ENCODE measurements at places on chromosomes 5 and 9.

DNA sequence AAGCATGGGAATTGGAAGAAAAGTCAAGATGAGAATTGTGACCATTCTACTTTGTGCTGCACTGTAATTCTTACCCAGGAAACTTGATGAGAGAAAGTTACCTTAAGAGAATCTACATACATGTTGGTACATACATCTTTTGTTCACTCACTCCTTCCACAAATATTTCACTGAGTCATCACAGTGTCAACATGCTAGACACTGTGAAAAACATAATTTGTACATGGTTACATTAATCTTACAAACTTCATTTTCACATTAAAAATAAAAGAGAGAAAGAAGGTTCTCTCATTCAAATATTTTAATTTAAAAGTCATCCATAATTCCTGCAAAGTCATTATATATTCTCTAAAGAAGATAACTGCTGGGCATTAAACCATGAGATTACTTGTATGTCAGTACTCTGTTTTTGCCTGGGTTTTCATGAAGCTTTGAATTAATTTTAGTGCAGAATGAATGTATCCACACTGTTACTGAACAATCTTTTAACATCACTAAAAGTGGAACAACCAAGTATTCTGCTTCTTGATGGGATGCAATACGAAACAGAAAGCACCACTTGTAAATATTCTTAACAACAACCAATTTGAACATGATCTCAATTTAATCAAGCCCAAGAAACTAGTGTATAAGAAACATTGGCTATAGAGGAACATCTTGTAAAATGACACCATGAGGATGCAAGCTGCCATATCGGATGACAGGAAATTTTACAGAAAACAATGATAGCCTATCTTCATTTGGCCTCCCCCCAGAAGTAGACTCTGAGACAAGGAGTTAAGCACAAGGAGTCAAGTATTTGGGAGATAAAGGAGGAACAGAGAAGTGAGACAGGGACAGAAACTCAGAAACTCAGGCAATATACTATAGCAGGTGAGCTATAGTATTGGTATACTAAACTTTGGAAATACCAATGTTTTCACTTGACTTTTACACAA, 28.4 kb downstream of the ERP44 start:
- DNase-seq = no peak

- DNase-seq = peak; percentile 88
Measured at GRCh38 chr9:131658377-131659129, 81.3 kb downstream of the RAPGEF1 start.

DNA sequence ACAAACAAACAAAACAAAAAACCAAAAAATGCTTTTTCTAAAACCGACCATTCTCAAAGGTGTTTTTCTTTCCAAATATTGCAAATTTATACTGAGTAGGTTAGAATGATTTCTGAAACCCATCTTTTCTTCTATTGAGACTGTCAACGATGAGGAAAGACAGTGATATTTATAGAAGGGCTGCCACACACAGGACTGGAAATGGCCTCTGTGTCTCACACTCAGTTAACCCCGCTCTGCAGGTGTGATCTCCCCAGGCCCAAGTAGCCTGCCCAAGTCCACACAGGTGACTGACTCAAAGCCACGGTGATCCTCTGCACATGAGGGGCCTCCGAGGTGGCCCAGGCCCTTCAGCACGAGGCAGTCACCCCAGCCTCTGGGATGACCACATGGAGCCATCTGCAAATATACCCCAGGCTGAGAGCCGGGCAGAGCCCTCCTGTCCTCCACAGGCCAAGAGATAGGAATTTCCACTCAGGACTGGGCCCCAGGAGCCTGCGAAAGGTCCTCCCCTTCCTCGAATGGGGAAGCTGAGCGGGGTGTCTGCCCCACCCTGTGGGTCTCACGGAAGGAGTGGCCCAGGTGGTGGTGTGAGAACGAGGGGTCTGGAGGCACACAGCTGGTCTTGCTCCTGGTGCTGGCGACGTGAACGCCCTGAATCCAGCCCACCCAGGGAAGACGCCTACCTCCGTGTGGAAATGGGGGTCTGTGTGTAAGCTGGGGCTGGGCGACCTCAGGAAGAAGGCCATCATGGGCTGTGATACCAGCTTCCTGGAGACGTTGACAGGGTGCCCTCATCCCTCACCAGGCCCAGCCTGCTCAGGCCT, 53.0 kb upstream of the PHYKPL start:
- DNase-seq = no peak

GRCh38 chr5:142829801-142830220, 59.6 kb downstream of the ARHGAP26 start:
- peak; percentile 39 for DNase-seq

DNA sequence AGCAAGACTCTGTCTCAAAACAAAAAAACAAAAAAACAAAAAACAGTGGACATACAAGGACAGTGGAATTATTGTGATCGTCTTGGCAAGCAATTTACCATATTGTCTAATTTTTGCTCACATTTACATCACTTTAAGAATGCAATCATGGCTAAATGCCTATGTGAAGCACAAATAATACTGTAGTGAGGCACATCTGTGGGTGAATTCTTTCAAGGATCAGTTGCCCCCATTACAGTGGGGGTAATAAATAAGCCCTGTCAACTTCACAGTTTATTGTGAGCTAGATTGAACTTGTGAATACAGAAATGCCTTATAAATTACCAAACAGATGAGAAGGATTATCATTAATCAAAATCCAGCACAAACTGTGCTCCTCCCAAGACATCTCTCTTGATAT, 150.2 kb upstream of the PAPPA start:
- no peak for DNase-seq

DNA sequence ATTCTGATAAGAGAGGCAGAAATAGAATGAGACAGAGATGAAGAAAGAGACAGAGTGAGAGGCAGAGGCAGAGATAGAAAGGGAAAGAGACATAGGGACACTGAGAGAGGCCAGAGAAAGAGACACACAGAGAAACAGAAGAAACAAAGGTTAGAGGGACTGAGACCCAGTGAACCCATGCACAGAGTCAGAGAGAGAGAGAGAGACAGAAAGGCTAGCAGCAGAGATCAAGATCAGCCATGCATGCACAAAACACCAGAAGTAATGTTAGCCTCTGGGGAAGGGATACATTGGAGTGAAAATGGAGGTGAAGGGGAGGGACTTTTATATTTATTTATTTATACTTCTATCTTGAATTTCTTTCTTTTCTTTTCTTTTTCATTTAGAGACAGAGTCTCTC, 14.1 kb upstream of the SPARC start:
- DNase-seq = no peak

- no peak for DNase-seq
Measured at GRCh38 chr9:129748249-129748648, 4.6 kb downstream of the PTGES start.

DNA sequence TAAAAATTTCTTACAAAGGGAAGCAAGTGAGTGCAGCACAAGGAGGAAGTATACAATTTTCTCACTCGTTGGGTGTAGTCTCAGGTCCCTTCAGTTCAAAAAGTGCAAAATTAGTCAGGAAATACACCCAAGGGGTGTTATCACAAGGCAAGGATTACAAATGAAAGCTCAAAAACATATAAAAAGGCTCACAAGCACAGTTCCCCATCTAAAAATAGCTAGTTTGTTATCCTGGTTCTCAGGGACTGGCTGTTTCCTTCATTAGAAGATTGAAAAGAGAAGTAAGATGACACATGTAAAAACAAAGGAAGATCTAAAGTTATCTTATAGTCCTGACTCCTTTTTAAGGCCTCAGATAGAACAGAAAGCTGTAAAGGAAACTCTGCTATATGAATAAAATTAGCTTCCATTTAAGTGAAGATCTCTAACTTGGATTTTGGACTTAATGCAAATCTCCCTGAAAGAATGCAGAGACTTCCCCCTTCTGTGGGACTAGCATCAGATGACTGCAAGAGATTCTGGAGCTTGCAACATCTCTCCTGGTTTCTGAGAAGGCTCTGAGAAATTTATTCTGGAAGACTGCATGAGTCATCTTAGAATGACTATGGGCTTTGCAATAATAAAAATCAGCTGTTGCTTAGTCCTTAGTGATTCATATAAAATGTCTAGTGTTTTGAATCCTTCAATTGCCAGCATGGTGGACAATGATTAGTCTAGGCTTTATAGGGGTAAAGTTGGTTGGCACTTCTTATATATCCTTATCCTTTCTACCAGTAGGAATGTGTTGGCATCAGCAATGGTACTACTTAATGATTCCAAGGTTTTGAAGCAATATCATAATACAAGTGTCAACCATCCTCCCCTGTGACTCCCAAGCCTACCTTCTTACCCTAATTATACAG, 25.4 kb downstream of the DAB2 start:
- peak; percentile 99 for DNase-seq

DNA sequence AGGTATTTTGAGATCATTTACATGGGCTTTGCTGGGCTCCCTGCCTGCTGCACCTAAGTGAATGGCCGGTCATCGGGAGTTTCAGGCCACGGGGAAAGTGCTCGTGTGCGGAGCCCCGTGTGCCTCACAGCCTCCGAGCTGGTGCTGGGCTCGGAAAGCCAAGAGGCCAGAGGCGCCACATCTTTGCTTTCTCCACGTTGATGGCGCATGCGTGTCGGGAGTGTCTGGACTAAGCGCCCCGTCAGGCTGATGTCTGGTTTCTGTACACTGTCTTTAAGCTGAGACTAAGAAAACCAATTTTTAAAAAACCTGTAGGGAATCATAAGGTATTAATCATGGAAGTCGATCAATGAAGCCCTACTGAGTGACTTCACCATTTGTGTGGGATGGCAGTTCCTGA, 69.1 kb downstream of the OTULIN start:
- DNase-seq = no peak

GRCh38 chr5:34876275-34876674, 37.3 kb downstream of the TTC23L start:
- no peak for DNase-seq

- no peak for DNase-seq
Measured at GRCh38 chr5:102600964-102601363, 102.2 kb upstream of the SLCO6A1 start.

GRCh38 chr9:32992595-32993238, 8.7 kb downstream of the APTX start:
- peak; percentile 23 for DNase-seq

GRCh38 chr9:90942555-90942954, 140.9 kb downstream of the SYK start:
- DNase-seq = no peak

DNA sequence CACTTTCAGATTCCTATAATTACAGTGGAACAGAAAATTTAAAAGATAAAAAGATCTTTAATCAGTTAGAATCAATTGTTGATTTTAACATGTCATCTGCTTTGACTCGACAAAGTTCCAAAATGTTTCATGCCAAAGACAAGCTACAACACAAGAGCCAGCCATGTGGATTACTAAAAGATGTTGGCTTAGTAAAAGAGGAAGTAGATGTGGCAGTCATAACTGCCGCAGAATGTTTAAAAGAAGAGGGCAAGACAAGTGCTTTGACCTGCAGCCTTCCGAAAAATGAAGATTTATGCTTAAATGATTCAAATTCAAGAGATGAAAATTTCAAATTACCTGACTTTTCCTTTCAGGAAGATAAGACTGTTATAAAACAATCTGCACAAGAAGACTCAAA, 29.5 kb downstream of the ZFYVE16 start:
- DNase-seq = peak; percentile 27

GRCh38 chr9:115671236-115671962, 482.2 kb upstream of the PAPPA start:
- no peak for DNase-seq

GRCh38 chr5:168920019-168920810, 341.0 kb upstream of the PANK3 start:
- DNase-seq = peak; percentile 90

DNA sequence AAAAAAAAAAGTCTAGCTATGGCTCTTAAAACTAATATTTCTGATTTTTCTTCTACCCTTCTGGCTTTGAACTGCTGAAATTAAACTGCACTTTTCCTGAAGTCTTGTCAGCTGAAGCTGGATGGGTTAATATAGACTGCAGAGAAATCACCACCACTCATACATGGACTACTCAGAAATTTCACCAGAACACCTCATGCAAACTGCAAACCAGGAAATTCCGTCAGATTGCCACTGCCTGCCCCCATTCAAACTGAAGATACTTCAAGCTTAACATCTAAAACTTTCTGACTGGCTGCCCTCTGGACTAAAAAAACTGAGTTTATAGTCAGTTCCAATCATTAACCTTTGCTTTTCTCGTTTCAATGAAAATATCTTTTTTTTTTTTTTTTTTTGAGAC, 11.6 kb upstream of the ANXA2R start:
- DNase-seq = no peak

DNA sequence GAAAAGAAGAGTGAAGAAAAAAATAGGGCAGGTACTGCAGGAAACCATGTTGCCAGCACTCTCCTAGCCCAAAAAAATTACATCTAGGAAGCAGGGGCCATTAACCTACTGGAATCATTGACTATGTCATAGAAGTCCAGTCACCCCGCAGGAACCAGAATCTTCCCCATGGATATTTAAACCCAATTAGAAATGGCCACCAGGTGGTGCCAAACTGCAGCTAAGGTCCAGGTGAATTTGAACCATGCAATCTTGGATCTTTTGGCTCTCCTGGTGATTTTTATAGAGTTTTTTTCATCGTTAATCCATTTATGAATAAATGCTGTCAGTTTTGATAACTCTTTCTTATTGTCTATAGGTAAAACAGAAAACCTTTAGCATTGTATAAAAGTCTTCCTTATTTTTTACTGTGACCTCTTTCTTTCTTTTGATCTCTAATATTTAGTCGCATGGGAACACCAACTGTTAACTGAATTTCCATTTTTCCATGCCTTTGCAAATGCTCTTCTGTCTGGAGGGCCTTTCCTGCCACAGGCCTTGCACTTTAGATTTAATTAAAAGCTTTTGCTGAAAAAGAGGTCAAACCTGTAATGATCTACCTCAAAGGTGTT, 147.5 kb upstream of the FGF10 start:
- peak; percentile 11 for DNase-seq

DNA sequence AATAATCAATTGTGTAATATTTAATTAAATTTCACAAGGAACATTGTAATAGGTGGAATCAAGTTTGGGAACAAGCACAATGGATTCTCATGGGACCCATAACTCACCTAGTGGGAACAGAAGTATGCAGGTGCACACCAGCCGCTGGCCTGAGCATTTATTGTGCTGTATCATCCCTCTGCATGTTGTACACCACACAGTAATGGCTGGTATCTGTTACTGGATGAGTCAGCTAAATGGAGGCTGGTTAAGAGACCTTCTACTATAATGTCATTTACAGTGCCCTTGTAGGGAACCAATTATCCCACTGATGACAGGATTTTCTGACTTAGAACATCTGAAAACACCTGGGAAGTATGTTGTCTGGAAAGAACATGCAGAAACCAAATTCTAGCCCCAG, 3.2 kb upstream of the MAP3K1 start:
- no peak for DNase-seq

DNA sequence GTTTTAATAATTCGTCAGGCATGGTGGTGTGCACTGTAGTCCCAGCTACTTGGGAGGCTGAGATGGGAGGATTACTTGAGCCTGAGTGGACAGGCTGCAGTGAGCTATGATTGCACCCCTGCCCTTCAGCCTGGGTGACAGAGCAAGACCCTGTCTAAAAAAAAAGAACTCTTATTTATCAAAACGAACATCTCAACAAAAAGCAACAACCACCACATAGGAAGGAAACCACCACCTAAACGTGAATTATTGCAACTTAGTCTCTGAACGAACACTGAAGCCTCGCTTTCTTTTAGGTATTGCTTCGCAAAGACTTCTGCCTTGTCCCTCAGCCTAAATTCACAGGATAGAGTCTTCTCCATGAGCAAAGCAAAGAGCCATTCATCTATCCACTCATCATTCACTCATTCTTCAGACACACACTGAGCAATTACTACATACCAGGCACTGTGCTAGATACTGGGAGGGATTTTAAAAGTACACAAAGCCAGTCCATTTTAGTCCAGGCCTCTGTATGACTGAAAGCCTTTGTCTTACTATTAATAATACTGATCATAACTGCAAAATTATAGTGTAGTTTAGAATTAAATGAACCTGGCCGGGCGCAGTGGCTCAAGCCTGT, 57.4 kb downstream of the THBS4 start:
- no peak for DNase-seq
